ENCODE measurements at places on chromosomes 2 and 18. TPM values are rescaled to one million over a fixed set of nuclear protein-coding genes. Genes with fewer than 3 reads are reported as not detected.
A peak's percentile ranks its signal among the peaks of the same experiment; 100 is the strongest.

The INO80D gene
- total RNA-seq = 29.4 TPM

The LBX2 gene
- total RNA-seq = 1.8 TPM

The POTEC gene
- total RNA-seq = not detected

The ZNF514 gene
- 19.8 TPM for total RNA-seq

The HOXD13 gene
- not detected for total RNA-seq

The FASTKD1 gene
- 31.2 TPM for total RNA-seq

The QPCT gene
- 4.9 TPM for total RNA-seq

The ITPRID2 gene
- 242 TPM for total RNA-seq

The SIX3 gene
- not detected for total RNA-seq

The ABCB11 gene
- total RNA-seq = 0.06 TPM

The SMYD5 gene
- 16.8 TPM for total RNA-seq

The TPO gene
- not detected for total RNA-seq

The MEP1B gene
- total RNA-seq = not detected

- H3K36me3 ChIP-seq = no peaks in the 10 kb centered on the region
- H3K27me3 ChIP-seq = no peaks in the 10 kb centered on the region
- peak; percentile 71 for DNase-seq
- no peak overlapping the region for H3K4me3 ChIP-seq
- no peaks in the 10 kb centered on the region for H3K4me1 ChIP-seq
- H3K27ac ChIP-seq = no peak overlapping the region
Measured at GRCh38 chr2:226320076-226320948, 479.3 kb downstream of the IRS1 start.

- DNase-seq = no peak
- H3K36me3 ChIP-seq = no peaks in the 10 kb centered on the region
- H3K27me3 ChIP-seq = no peaks in the 10 kb centered on the region
- no peak overlapping the region for H3K27ac ChIP-seq
- no peaks in the 10 kb centered on the region for H3K4me1 ChIP-seq
- no peak overlapping the region for H3K4me3 ChIP-seq
Measured at GRCh38 chr18:7779211-7779610, 212.1 kb downstream of the PTPRM start.

DNA sequence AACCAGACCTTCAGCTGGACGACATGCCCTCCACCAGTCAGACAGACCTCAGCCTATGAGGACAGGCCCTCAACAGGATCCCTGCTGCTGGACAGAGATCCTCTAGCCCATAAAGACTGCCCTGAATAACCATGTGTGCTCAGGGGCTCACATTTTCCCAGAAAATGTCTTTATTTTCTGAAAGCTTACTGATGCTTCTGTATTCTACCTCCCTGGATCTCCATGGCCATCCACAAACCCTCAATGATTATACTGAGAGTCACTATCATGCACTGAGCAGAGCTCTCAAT, 1.8 kb upstream of the PTPN18 start:
- no peaks in the 10 kb centered on the region for H3K27me3 ChIP-seq
- peaks cover under 1% of the 10 kb centered on the region for H3K36me3 ChIP-seq
- H3K4me1 ChIP-seq = peaks cover 15% of the 10 kb centered on the region

DNA sequence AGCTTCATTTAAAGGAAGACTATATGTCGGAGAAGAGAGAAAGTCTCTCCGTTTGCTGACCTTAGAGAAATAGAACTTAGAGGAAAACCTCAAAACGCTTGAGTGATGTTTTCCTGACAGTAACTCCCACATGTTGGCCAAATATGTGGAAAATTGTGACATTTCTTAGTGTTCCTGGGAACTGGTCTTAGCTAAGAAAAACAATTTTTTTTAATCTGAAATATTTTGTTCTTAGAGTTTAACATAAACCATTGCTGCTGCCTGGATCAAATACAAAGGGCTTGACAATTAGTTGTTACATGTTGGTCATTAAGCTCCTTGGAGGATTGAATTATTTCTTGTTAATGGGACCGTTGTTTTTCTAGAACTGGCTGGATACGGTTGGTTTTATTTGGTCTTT, 16.3 kb downstream of the DYNC2LI1 start:
- H3K27me3 ChIP-seq = no peaks in the 10 kb centered on the region
- H3K4me3 ChIP-seq = no peak overlapping the region
- no peaks in the 10 kb centered on the region for H3K4me1 ChIP-seq
- peaks cover 23% of the 10 kb centered on the region for H3K36me3 ChIP-seq
- H3K27ac ChIP-seq = no peak overlapping the region

GRCh38 chr2:102289129-102289528, 22.2 kb upstream of the IL1RL1 start:
- H3K4me1 ChIP-seq = no peaks in the 10 kb centered on the region
- H3K27ac ChIP-seq = no peak overlapping the region
- H3K27me3 ChIP-seq = no peaks in the 10 kb centered on the region
- no peak overlapping the region for H3K4me3 ChIP-seq
- H3K36me3 ChIP-seq = no peaks in the 10 kb centered on the region

DNA sequence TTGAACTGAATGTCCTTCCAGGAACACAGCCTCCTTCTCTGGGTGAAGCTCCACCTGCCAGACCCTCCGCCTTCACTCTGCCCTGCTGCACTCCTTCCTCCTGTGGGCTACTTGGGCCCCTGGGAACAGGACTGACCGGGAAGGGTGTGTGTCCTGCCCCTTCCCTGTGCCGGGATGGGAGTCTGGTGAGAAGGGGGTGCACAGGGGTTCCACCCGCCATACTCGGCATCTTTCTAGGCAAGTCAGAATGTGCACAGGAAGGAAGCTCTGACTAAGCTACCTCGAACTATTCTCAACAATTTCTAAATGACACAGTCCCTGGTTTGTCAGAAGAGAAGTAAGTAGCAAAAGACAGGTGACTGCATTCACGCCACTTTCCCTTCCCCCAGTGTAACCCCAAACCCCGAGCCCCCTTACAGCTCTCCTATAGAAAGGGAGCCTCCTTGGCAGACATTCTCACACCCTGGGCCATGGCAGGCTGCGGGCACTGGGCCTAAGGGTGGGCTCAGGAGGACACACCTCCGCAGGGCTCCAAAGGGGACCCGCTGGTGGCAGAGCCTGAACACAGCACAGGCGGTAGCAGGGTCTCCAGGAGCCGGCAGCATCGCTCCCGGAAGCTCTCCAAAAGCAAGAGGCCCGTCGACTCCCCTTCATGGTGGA, 184.1 kb downstream of the HDAC4 start:
- no peak overlapping the region for H3K4me3 ChIP-seq
- H3K27me3 ChIP-seq = no peaks in the 10 kb centered on the region
- DNase-seq = peak; percentile 46
- no peaks in the 10 kb centered on the region for H3K36me3 ChIP-seq
- no peak overlapping the region for H3K27ac ChIP-seq

DNA sequence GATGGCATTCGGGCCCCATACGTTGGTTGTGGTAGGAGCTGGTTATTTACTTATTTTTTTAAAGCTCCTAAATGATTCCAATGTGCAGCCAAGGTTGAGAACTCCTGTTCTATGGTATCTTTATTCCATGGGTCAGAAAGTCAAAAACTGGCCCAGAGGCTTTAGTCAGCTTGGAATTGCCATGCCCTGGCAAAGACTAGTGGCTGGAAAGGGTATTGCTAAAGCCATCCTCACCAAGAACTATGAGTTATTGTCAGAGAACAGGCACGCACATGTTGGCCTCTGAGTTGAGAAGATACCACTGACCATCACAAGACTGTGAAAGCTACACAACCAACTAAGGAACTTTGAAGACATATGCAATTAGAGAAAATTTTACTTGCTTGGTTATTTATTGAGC, 47.9 kb upstream of the ACMSD start:
- no peaks in the 10 kb centered on the region for H3K4me1 ChIP-seq
- H3K36me3 ChIP-seq = no peaks in the 10 kb centered on the region
- H3K4me3 ChIP-seq = no peak overlapping the region
- H3K27me3 ChIP-seq = no peaks in the 10 kb centered on the region
- no peak overlapping the region for H3K27ac ChIP-seq

DNA sequence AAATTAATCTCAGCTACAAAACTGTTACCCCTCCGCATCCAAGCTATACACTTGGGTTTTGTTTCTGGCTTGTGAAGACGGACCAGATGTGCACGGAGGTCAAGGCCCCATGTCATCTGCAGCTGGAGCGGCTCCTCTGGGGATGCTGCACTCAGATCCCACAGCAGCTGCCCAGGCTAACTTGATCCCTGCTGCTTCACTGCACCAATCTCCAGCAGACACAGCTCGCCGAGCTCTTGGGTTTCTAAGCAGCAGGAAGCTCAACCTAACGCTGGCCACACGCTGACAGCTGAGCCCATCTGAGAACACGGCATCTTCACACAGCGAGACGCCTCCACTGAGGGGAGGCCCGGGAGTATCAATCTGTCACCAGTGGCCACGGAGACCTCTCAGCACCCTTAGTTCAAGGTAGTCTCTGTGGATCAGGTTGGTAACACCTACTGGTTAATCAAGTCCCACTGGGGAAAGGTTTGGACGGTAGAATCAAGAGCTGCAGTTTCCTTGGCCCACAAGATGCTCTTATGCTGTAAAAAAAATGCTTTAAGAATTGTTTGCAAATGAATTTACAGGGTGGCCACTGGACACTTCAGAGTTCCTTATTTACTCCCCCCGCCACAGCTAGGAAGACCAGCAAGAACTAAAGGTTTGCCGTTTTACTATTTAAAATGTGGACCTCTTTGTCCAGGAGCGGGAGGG, 67.5 kb downstream of the EMILIN2 start:
- no peak for DNase-seq
- H3K36me3 ChIP-seq = peaks cover 84% of the 10 kb centered on the region
- no peaks in the 10 kb centered on the region for H3K27me3 ChIP-seq

- H3K4me3 ChIP-seq = no peak overlapping the region
- DNase-seq = no peak
- H3K27ac ChIP-seq = no peak overlapping the region
- peaks cover 10% of the 10 kb centered on the region for H3K4me1 ChIP-seq
- no peaks in the 10 kb centered on the region for H3K27me3 ChIP-seq
Measured at GRCh38 chr2:18516112-18516511, 44.3 kb downstream of the RDH14 start.

GRCh38 chr2:206614811-206615210, 27.5 kb upstream of the FAM237A start:
- no peak overlapping the region for H3K4me3 ChIP-seq
- H3K36me3 ChIP-seq = no peaks in the 10 kb centered on the region
- H3K4me1 ChIP-seq = no peaks in the 10 kb centered on the region

DNA sequence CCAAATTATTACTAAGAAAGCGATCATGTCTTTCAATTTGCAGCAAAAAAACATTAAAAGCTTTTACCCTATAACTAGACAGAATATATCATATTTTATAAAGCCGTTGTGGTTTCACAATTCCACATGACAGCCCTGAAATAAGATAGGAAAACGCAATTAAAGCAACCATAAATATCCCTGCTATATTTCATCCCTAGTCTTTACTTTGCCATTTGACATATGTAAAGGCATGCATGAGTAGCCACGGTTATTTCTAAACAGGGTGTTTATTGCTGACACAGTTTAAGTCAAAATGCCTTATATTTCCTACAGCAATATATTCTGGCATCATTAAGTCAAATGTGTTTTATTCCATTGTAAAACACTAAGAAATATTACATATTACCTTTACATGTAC, 239.9 kb downstream of the DSEL start:
- DNase-seq = no peak
- H3K4me3 ChIP-seq = no peak overlapping the region
- H3K36me3 ChIP-seq = no peaks in the 10 kb centered on the region
- no peaks in the 10 kb centered on the region for H3K4me1 ChIP-seq

- no peak for DNase-seq
- no peak overlapping the region for H3K4me3 ChIP-seq
- no peaks in the 10 kb centered on the region for H3K27me3 ChIP-seq
- H3K36me3 ChIP-seq = no peaks in the 10 kb centered on the region
- H3K27ac ChIP-seq = no peak overlapping the region
Measured at GRCh38 chr2:215620528-215620927, 184.7 kb upstream of the FN1 start.

DNA sequence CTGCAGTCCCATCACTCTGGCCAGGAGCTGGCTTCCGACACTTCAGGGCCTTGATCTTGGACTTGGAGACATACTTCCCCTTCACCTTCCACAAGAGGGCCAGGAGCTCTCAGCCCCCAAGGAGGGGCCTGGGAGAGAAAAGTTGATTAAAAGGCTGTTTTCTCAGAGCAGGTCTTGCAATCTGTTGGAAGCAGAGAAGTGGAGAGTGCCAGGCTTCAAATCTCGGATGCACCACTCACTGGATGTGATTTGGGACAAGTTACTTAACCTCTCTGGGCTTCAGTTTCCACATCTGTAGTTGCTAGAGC, 255.3 kb downstream of the CYP26B1 start:
- H3K4me1 ChIP-seq = no peaks in the 10 kb centered on the region
- no peaks in the 10 kb centered on the region for H3K27me3 ChIP-seq
- no peak overlapping the region for H3K4me3 ChIP-seq
- no peaks in the 10 kb centered on the region for H3K36me3 ChIP-seq

GRCh38 chr2:227473806-227474205, 1.9 kb downstream of the AGFG1 start:
- H3K4me1 ChIP-seq = peaks cover 29% of the 10 kb centered on the region
- H3K27ac ChIP-seq = no peak overlapping the region
- DNase-seq = no peak
- no peaks in the 10 kb centered on the region for H3K27me3 ChIP-seq
- H3K36me3 ChIP-seq = no peaks in the 10 kb centered on the region
- H3K4me3 ChIP-seq = peak overlapping the region; percentile 78

GRCh38 chr18:56414357-56414756, 224.0 kb downstream of the TXNL1 start:
- DNase-seq = no peak
- H3K27ac ChIP-seq = no peak overlapping the region
- H3K36me3 ChIP-seq = no peaks in the 10 kb centered on the region

DNA sequence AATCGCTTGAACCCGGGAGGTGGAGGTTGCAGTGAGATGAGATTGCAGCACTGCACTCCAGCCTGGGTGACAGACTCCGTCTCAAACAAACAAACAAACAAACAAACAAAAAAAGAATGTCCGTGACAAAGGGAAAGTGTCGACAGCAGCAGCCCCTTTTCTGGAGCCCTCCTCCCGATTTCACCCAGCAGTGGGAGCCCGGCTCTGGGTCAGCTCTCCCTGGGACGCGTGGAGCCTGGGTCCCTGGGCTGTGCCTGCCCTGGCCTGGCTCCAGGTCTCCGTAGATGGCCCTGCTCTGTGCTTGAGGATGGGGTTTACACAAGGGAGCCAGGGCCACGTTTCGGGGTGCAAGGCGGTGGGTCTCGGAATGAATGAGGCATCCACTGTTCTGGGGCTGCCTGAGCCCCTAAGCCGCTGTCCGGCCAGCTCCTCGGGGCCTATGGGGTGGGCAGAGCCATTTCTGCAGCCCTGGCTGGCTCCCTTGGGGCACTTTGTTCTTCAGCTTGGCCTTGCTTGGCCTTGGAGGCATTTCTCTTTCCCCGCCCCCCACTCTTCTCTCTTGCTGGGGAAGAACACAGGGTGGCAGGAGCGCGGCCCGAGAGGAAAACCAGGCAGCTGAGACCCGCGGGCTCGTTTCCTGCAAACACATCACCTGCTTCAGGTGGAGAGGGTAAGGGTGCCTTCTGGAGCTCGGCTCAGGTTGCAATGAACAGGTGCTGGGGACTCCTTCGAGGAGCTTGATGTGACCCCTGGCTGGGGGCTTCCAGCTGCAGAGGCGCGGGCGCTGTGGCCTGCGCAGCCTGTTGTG, 29.1 kb downstream of the RTP5 start:
- H3K36me3 ChIP-seq = no peaks in the 10 kb centered on the region
- H3K27ac ChIP-seq = no peak overlapping the region

Data from upper lobe of right lung (tissue), 1 donor.